Naive thymus-derived CD8-positive, alpha-beta T cell (primary cell): ENCODE measurements at places on chromosomes 11 and 22. TPM values are rescaled to one million over a fixed set of nuclear protein-coding genes. Genes with fewer than 3 reads are reported as not detected.

The OR10D3 gene
- total RNA-seq = not detected

The LMF2 gene
- total RNA-seq = 128 TPM

The UFD1 gene
- total RNA-seq = 50.2 TPM

The SELENOM gene
- total RNA-seq = 77.8 TPM

GRCh38 chr22:48745842-48746788, 1081.6 kb downstream of the BRD1 start:
- H3K27me3 ChIP-seq = no peaks in the 10 kb centered on the region
- H3K4me1 ChIP-seq = no peaks in the 10 kb centered on the region
- no peak for DNase-seq
- no peaks in the 10 kb centered on the region for H3K36me3 ChIP-seq
- H3K4me3 ChIP-seq = no peak overlapping the region

GRCh38 chr11:14971865-14972580, at the start of gene CALCA:
Gene CALCA (minus strand): TSS chr11:14972351. CDS start chr11:14971192, 1,159 bp downstream.
- no peak within 1 kb of the TSS for H3K27ac ChIP-seq
- peaks cover 36% of the 10 kb centered on the region for H3K4me1 ChIP-seq

GRCh38 chr22:27207907-27208306, 550.5 kb downstream of the MIAT start:
- DNase-seq = no peak
- no peak overlapping the region for H3K4me3 ChIP-seq
- H3K27me3 ChIP-seq = peaks cover 24% of the 10 kb centered on the region
- H3K4me1 ChIP-seq = no peaks in the 10 kb centered on the region
- H3K27ac ChIP-seq = no peak overlapping the region
